ENCODE measurements at places on chromosomes 6 and 20.

DNA sequence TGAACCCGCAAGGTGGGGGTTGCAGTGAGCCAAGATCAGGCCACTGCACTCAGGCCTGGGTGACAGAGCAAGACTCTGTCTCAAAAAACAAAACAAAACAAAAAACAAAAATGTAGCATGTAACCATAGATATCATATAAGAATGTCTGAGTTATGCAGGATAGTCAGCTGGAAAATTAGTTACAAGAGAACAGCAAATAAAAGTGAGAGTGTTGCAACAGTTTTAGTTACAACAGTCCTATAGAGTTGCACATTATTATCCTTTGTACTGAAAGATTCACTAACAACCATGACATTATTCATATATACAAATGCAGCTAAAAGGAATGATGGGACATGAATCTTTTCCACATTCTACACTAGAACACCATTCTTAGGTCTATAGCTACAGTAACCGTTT, 16.4 kb downstream of the RNF24 start:
- DNase-seq, result no peak

GRCh38 chr6:137848672-137849071, 18.4 kb upstream of the TNFAIP3 start:
- DNase-seq, result no peak

DNA sequence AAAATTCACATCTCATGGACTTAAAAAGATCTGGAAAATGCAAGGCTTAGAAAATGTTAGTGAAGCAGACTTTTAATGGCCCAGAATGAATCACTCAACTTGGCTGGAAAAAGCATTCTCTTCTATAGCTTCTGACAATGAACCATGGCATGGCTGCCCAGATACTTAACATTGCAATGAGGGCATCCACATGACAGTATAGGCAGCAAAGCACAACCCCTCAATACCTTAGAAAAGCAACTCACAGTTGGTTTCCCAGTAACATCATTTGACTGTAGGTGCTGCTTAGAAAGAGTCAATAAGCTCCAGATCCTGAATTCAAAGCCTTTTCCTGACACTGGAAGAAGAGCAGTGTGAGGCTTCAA, 155.8 kb downstream of the EYA4 start:
- DNase-seq, result no peak

DNA sequence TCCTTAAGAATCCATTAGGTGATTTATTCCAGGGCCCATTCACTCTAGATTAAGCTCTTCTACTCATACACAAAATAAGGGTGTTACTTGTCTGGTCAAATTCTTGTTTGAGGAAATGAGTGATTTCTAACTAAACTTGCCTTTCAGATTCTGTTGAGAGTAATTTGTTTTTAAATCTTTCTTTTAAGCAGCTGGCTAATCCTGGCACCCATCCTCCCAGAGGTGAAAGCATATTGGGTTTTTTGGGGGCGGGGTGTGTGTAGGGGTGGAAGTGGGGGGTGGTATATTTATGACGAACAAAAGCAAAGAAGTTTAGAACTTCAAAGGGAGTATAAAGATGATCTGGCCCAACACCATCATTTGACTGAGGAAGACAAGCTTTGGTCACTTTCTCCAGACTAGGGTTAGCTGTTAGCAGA, 94.7 kb downstream of the RTN4IP1 start:
- no peak for DNase-seq

- peak; percentile 76 for DNase-seq
These were observed 45.0 kb downstream of the SLC23A2 start for GRCh38 chr20:4956200-4956810.

- DNase-seq, result no peak
These were observed 57.5 kb downstream of the CCDC170 start for GRCh38 chr6:151551223-151551857.

GRCh38 chr20:38985603-38986170, 23.5 kb downstream of the DHX35 start:
- DNase-seq, result no peak

DNA sequence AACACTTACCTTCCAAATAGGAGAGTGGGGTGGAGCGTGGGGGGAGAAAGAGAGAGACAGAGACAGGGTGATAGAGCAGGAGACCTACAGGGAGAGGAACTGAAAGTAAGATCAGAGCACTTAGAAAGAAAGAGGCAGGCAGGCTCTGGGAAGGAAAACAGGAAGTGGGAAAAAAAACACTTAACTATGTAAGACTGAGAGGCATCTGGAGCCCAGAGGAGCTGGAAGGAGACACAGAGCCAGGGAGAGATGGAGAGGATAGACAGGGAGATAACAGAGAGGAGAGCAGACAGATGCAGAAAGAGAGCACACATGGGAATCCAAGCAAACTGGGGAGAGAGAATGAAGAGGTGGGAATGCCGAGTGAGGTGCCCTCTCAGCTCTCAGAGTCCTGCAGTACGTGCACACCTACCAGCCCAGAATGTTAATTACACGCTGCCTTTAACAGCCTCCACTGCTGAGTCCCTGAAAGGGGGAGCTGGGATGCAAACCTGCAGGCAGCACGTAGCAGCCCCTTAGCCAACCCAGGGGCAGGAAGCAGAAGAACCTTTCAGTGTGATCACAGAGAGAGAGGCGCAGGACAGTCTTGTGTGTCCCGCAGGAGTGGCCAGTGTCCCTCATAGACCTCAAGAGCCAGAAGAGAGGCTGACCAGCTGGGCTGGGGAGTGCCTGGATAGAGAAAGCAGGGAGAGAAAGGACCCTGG, 132.7 kb upstream of the LRFN2 start:
- DNase-seq, result peak; percentile 82

GRCh38 chr6:79947191-79948186, at the start of gene ELOVL4:
Gene ELOVL4, minus strand, starts transcription at chr6:79947553. Its CDS starts 274 bp downstream, at chr6:79947279.
- DNase-seq, result peak; percentile 94

DNA sequence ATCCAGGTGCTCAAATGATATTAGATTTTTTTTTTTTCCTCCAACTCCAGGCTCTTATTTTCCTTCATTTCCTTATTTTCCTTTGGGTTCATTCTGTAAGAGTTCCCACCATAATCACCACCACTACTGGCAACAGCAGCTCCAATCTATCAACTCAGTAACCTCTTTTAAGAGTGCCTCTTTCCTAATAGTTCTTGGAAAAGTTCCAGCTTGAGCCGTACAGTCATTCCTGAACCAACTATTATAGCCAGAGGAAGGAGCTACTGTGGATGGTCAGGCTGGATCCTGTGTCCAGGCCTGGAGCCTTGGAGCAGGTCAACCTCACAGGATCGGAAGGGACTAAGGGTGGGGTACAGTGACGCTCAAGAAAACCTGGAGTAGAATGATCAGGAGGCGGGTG, 4.2 kb upstream of the ANGPT4 start:
- no peak for DNase-seq

- DNase-seq, result no peak
These were observed 103.3 kb downstream of the ARHGAP18 start for GRCh38 chr6:129606664-129607063.

DNA sequence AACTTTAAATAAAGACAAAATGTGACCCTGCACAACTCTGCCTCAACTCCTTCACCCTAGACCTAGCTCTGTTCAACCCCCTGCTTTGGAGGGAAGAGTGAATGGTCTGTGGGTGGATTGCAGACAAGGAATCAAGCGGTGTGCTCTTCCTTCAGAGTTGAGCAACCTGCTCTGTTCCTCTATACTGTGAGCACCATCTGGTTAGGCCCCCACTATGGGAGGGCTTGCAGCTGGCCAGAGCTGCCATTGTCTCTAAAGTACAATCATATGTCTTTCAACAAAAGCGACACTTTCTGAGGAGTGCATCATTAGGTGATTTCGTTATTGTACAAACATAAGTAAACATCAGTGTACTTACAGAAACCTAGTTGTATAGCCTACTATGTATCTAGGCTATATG, 406.1 kb upstream of the MARCKS start:
- DNase-seq, result peak; percentile 8

DNA sequence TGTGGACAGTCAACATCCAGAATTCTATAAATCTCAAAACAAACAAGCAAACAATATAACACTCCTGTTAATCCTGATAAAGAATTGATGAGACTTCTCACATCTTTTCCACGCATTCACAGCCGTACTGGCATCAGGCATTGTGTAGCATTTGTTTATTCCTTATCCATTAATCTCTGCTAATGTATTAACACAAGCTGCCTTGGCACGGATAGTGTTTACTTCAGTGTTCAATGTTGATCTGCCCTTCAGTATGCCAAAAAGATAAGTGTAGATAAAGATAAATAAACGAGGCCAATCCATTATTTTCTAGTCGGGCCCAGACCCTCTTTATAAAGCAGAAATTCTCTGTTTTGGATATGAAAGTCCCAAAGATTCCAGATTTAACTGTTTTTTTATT, 16.1 kb downstream of the UFL1 start:
- DNase-seq, result no peak

GRCh38 chr6:89360415-89360999, 8.0 kb upstream of the UBE2J1 start:
- no peak for DNase-seq

DNA sequence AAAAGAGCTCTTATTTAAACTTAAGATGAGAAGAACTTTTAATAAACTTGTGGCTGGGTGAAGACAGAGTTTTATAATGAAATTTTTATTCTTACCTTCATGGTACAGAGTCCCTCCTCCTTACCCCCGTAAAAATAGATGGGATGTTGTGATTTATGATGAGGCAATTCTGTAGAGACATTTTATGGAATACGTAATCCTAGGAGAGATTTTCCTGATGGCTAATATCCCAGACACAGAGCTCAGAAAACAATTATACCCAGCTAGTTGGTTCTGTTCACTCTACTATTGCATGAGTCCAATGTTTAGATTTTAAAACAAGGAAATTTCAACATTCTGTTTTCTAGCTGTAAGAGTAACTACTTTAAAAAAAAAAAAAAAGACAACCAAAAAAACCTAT, 43.4 kb downstream of the MTHFD1L start:
- DNase-seq, result no peak

DNA sequence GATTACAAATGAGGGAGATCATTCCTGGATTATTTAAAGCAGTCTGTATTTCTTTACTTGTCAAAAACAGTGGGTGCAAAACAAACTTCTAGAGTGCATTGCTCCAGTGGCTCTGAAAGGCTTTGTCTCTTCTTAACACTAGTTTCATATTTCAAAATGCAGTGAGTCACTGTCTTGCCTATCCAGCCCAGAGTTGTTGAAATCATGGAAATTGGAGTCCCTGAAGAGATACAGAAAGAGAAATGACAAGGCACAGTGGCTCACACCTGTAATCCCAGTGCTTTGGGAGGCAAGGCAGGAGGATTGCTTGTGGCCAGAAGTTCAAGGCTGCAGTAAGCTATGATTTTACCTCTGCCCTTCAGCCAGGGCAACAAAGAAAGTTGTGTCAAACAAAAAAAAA, 11.3 kb downstream of the SLC2A12 start:
- DNase-seq, result no peak

- DNase-seq, result no peak
These were observed 47.2 kb downstream of the TOX2 start for GRCh38 chr20:43961541-43962471.

GRCh38 chr6:131766631-131767030, 41.2 kb upstream of the ENPP1 start:
- no peak for DNase-seq

DNA sequence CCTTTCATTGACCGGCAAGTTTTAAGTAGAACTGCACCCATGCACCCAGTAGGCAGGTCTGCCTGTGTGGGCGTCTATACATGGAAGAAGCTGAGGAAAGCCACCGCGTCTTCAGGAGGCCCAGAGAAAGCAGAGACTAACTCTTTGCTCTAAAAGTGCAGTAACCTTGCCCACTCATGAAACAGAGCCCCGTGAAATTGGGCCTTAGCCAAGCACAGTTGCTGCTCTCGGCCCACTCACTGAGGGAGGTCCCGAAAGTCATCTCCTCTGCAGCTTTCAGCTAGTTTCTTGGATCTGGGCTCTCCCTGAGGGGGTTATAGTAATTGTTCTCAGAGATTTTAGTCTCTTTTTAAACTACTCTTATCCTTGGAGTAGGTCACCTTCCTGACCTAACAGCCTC, 74.0 kb upstream of the SYNJ2 start:
- DNase-seq, result no peak

- no peak for DNase-seq
These were observed 137.5 kb downstream of the FOXA2 start for GRCh38 chr20:22446613-22447446.
